ENCODE measurements at places on chromosomes 3 and 15.

DNA sequence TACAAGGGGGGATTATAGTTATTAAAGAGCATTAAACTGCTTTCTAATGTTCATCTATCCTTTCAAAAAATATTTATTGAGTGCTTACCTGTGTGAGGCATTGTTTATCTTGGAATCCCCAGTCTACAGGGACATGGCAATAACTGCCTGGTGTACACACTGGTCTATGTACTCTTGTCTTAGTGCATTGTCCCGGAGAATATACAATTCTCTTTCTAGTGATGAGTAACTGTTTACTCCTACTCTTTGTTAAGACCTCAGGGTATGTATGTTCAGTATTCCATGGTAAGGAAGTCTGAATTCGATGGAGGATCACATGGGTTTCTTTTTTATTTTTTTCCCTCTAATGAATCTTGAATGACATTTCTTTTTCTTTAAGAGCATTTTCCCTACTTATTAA is 772.4 kb upstream of the NR2F2 start:
- DNase-seq: no peak

- DNase-seq: no peak
These were observed 209.5 kb upstream of the LRRN1 start for GRCh38 chr3:3589715-3590130.

GRCh38 chr3:97765336-97765735 is 778 bp downstream of the ARL6 start:
- no peak for DNase-seq

GRCh38 chr3:44584646-44585501 is at the start of gene ZNF660:
Gene ZNF660 (plus strand): TSS chr3:44584964. CDS start chr3:44594194, 9,230 bp downstream.
- DNase-seq: no peak

GRCh38 chr15:30954674-30955073 is 36.8 kb downstream of the MTMR10 start:
- DNase-seq: no peak

DNA sequence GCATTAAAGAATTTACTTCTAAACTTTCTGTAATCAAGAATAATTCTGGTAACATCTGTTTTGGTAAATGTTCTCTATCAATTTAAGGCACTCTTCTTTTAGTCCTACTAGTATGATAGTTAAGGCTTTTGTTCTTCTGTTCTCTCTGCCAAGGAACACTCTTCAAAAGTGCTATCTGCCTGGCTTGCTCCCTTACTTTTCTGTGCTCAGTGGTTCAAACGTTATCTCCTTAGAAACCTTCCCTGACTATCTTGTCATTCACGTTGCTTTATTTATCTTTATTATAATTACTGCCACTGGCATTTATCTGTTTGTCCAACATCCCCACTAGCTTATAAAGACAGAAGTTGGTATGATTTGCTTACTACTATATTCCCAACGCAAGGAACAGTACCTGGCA is 59.2 kb downstream of the RFX7 start:
- no peak for DNase-seq

DNA sequence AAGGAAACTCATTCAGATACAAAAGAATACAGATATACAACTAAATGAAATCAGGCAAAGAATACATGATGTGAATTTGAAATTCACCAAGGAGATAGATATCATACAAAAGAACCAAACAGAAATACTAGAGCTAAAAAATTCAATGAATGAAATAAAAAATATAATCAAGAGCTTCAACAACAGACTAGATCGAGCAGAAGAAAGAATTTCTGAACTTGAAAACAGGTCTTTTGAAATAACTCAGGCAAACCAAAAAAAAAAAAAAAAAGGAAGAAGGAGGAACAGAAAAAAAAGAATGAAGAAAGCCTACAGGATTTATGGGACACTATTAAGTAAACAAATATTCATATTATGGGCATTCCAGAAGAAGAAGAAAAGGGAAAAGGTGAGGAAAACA is 137.8 kb downstream of the DMXL2 start:
- DNase-seq: no peak

DNA sequence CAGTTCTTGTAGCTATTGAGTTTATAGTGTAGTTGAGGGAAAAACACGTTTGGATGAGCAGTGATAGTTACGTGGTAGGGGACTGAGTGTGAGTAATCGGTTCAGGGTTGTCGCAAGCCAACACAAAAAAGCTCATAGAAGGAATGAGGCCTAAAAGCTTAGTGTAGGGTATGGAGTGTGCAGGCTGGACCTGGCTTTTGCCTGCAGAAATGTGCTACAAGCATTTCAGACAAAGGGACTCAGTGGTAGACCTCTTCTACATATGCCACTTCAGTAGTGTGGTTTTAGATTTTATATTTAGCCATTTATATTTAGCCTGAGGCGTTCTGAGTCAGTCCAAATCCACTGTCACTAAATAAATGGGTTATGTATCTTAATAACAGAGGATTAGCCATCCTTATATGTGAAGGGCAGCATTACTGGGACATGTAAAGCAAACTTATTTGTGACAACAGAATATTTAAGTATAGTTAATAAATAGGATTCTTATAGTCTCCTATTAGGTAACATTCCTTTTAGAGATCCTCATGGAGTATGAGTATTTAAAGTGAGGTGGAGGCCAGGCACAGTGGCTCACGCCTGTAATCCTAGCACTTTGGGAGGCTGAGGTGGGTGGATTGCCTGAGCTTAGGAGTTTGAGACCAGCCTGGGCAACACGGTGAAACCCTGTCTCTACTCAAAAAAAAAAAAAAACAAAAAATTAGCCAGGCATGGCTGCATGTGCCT is 21.8 kb downstream of the ATP2C1 start:
- no peak for DNase-seq

GRCh38 chr3:109852283-109852682 is 514.9 kb upstream of the DPPA4 start:
- no peak for DNase-seq

GRCh38 chr3:178663201-178663934 is 127.1 kb downstream of the KCNMB2 start:
- no peak for DNase-seq

- DNase-seq: no peak
These were observed 194.6 kb upstream of the KCNMB2 start for GRCh38 chr3:178341636-178342035.

GRCh38 chr3:156291272-156292123 is 171.1 kb downstream of the KCNAB1 start:
- no peak for DNase-seq

- DNase-seq: no peak
These were observed 172.2 kb downstream of the SSR3 start for GRCh38 chr3:156382458-156383346.

- DNase-seq: no peak
These were observed 241.8 kb downstream of the TBC1D5 start for GRCh38 chr3:17500618-17501017.

GRCh38 chr3:170947018-170947769 is 38.8 kb upstream of the EIF5A2 start:
- DNase-seq: no peak

Measured in stimulated activated CD4-positive, alpha-beta T cell treated with anti-CD3 and anti-CD28 coated beads, Interleukin-15, amount 100 ng/mL, for 1 hour (primary cell).